ENCODE measurements at places on chromosomes 3 and 15.

DNA sequence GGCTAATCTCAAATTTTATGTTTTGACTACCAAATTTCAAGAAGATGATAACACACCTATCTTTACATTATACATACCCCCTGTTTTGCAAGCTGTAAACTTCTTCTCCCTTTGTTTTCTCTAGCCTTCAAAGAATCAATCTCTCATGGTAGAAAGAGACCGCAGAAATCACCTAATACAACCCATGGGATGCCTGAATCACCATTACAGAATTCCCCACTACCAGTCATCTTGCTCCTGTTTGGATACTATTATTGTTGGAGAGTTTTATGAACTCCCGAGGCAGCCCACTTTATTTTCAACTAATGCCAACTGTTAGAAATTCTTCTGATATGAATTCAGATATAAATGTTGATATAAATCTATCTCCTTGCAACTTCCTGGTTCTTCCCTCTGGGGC, 110.9 kb downstream of the FRMD5 start:
- DNase-seq: no peak

DNA sequence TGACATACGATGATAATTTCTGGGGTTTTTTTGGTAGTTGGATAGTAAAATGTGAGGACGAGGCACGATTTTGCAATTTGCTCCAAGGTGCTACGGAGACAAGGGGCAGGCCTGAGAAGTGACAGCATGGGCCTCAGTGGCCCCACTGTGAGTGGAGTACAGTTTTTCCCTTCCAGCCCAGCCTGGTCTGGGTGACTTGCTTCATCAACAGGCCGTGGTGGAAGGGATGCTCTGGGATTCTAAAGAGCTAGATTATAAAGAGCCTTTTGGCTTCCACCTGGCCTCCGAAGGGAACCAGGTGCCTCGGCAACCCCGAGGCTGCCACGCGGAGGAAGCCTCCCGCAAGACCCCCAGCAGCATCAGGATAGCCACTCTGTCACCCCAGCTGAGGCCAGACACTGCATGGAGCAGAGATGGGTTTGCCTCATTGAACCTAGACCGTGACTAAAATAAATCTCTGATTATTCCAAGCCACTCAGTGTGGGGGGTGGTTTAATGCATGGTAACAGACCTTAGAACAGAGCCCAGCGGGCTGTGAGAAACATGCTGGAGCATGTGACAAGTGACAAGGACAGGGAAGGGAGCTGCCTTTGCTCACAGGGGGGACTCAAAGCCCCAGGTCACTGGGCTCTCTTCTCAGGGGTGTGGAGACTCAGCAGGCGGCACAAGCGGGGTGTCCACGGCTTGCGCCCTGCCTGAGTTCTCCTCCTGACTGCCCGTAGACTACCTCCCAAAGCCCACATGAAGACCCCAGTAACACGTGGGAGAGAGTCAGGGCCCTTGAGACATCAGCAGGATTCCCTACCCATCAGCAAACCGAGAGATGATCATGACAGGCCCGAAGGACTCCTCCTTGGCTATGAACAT, 22.6 kb upstream of the SLC41A3 start:
- no peak for DNase-seq

- no peak for DNase-seq
Observed at GRCh38 chr3:152097120-152097519, 171.6 kb upstream of the MBNL1 start.

DNA sequence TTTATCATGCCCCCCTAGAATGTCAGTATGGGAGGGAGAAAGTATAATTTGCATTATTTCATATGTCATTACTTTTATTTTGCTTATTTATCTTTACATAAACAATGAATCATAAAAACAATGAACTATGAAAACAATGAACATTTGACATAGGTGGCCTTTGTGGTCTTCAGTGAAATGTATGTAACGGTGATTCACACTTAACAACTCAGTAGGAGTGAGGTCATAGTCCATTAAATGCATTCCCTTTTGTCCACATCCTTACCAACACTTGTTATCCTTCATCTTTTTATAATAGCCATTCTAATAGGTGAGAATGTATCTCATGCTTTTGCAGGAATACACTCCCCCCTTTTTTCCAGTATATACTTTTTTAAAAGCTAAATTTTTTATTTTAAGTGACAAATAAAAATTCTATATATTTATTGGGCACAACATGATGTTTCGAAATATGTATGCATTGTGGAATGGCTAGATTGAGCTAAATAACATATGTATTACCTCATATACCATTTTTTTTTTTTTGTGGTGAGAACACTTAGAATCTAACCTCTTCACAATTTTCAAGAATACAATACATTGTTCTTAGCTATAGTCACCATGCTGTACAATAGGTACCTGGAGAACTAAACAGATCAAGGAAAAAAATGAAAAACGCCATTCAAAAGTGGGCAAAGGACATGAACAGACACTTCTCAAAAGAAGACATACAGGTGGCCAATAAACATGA, 189.5 kb downstream of the WDR72 start:
- DNase-seq: no peak

- no peak for DNase-seq
Observed at GRCh38 chr15:58459045-58459444, 27.3 kb downstream of the LIPC start.

GRCh38 chr3:120113128-120114116, 19.2 kb upstream of the GSK3B start:
- no peak for DNase-seq

DNA sequence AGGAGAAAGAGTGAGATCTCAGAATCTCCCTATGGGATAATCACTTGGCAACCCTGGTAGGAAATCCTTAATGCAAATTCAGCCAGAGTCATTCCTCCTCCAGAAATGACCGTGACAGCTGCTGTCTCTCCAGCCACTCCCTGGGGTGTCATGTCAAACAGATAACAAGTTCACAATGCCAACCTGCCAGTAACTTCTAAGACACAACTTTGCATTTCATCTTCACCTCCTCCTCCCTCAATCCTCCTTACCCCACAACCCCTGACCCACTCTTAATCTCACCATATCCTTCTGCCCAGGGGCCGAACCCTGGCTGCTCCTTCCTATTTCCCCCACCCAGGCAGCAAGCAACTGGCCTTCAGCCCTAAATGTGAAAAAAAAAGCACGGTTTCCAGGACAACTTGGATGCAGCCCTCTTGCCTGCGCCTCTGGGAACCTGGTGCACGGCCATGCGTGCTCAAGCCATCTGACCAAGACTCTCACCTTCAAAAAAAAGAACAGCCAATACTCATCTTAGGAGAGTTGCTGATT, 166.0 kb downstream of the NTRK3 start:
- no peak for DNase-seq

DNA sequence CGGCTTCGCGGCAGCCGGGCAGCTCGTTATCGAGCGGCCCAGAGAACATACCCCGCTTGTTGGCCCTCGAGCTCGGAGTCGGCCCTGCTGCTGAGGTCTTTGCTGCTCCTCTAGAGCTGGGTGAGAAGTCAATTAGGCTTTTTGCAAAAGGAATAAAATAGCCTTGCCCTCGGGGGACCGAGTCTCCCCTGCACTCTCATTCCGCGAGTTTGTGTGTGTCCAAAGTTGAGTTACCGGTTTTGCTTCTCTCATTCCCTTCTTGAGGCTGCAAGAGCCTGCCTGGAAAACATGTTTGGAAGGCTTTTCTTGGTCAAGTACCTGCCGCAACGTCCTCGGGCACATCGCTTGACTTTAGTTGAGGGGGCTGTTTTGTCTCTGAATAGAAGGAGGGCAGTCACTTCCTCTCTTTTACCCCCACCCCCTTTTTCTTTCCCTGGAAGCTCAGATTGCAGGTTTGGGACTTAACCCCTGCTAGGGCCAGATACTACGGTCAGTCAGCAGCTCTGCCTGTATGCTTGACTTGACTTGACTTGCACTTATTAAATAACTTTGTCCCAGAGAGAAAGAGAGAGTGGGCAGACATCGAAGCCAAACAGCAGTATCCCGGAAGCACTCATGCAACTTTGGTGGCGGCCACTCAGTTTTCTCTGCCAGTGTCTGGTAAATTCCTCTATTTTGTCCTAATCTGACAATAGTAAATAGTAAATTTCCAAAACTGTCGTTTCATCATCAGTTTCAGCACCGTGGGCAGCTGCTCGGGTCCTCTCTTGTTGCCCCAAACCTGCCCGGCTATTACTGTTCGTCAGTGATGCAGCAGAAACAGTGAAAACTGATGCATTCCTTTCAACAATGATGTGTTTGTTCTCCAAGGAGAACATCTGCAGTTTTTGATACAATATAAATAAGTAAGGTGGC, 609 bp downstream of the RNF13 start:
- peak; percentile 64 for DNase-seq

- no peak for DNase-seq
Observed at GRCh38 chr3:8775181-8775580, 5.8 kb upstream of the OXTR start.

- no peak for DNase-seq
Observed at GRCh38 chr15:90773485-90773884, 56.3 kb downstream of the BLM start.

- DNase-seq: no peak
Observed at GRCh38 chr3:45670991-45671390, 18.2 kb upstream of the SACM1L start.

- peak; percentile 47 for DNase-seq
Observed at GRCh38 chr3:163328680-163329079, 1749.6 kb downstream of the SI start.

DNA sequence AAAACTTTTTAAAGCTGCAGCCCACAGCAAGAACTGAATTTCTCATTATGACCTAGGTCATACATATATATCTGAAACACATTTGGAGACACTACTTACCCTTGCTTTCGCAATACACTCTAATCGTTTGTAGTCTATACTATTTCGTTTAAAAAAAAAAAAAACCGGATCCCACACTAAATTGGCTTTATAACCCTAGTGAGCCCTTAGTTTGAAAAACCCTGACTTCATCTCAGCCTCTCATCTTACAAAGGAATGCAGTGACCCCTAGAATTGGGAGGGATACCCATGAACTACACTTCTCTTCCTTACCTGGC, 4.2 kb downstream of the RARRES1 start:
- DNase-seq: no peak

DNA sequence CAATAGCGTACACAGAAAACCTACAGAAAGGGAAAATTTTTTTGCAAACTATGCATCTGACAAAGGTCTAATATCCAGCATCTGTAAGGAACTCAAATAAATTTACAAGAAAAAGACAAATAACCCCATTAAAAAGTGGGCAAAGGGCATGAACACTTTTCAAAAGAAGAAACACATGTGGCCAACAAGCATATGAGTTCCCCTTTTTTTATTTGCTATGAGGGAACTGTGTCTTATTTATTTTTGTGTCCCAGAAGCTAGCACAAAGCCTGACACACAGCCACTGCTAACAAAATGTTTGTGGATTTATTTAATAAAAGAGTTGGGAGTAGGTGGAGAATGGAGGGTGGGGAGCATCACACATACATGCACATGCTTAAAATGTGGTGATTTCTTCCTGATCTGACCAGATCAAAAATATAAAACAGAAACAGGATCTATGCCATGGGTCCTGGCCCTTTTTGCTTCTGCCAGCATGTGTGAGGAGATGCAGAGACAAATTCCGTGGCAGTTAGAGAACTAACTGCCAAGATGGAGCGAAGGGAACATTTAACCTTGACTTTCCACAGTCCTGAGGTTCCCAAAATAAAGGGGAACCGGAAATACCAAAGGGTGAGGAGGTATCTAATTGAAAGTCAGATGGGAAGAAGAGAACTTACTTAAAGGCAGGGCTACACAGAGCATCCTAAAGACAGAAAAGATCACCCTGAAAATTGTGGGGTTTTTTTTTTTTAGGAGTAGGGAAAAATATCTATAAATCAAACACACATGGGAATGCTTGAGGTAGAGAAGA, at the start of gene TMEM202:
Gene TMEM202 (plus strand): TSS at position 510 of the 793 bp plus-strand sequence. CDS start 22 bp downstream, at position 532.
- no peak for DNase-seq

DNA sequence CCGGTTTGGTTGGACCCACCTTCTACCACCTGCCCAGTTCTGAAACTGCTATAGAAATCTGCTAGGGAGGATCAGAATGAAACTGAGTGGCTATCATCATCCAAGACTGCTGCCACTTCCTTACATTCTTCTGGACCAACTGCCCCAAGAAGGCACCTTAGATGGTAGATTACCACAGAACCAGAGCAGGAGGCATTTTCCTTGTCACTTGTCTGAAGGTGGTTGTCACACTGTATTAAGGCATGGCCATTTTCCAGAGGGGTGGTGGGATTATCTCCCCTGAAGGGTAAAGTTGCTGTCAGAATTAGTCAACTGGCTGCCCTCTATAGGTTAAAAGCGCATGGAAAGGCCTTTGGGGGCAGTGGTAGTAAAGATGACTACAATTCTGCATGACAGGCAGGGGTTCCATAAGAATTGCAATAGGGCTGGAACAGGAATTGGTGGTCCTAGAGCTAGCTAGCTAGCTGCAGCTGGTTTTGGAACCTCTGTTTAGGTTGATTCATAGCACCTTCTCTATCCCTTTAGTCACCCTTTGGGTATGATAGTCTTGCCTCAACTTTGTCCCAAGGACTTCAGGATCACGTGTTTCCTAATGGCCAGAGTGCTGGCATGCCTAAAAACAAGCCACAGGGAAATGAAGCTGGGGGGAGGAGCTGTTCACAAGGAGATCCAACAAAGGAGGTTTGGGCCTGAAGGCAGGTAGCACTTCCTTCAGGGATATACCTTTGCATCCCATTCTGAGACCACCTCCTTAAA, 4.8 kb upstream of the CSPG5 start:
- peak; percentile 37 for DNase-seq

- no peak for DNase-seq
Observed at GRCh38 chr15:27235161-27235560, 264.2 kb downstream of the GABRG3 start.

DNA sequence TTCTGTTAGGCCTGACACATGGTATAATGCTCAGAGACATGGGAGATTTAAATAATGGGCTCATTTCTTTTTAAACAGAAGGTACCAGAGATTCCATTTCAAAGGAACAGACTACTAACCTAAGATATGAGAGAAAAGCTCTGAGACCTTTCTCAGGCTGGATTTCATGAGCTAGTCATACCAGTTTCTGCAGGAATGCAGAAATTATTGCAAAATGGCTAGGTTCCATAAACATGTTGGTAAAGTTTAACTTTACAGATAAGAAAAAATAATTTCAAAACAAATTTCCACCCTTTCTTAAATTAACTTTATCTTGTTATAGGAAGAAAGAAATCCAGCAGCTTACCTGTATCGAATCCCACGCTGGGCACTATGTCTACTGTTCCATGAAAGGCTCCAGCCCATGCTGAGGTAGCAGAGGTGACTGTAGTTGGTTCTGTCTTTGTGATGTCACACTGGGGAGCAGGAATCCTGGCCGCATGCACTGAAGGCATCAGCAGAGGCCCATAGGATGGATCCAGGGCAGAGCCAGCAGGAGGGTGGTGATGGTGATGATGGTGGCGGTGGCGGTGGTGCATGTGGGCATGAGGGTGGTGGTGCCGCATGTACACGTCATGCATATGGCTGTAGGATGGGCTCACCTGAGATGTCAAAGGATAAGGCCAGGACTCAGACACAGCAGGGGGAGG, 22.6 kb downstream of the VGLL3 start:
- no peak for DNase-seq

- DNase-seq: no peak
Observed at GRCh38 chr3:125083776-125084175, 28.0 kb upstream of the HEG1 start.

Data from NCI-H82 (cell line).